ENCODE measurements at places on chromosomes 4 and X.
A peak's percentile ranks its signal among the peaks of the same experiment; 100 is the strongest.

DNA sequence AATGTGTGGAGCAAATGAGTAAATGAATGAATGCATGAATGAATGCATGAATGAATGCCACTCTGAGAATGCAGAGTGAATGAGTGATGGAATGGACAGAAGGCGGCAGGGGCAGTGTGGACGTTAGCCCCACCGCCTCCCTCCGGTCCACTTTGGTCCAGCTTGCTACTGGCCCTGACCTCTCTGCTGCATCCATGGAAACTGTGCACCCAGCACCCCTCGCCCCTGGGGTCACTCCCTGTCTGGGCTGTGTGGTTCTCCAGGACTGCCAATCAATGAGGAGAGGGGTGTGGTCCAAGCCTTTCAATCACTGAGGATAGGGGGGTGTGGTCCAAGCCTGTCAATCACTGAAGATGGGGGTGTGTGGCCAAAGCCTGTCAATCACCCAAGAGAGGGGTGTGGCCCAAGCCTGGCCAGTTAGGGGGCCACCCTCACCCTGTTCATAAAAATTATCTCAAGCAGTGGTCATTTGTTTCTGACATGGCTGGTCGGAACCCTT lies 39.2 kb upstream of the ASMTL start:
- no peak for DNase-seq

- no peak for DNase-seq
Observed at GRCh38 chr4:1559896-1560650, 124.0 kb downstream of the FAM53A start.

DNA sequence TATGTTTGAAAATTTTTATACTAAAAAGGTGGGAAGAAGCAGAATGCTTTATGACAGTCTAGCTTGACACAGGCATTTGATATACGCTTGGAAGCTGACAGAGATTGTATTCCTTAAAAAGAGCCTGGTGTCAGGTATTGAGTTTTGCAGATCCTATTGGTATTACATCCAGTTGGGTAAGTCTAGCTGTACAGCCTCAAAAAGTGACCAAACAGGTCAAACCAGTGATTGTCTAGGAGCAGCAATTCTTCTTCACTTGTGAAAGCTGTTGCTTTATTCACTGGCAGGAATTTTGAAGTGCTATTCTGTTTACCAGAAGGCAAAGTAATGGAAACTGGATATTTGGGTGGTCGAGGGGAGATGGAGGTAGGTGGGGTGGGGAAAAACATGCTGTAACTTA lies 77.5 kb downstream of the UCHL1 start:
- DNase-seq = no peak

DNA sequence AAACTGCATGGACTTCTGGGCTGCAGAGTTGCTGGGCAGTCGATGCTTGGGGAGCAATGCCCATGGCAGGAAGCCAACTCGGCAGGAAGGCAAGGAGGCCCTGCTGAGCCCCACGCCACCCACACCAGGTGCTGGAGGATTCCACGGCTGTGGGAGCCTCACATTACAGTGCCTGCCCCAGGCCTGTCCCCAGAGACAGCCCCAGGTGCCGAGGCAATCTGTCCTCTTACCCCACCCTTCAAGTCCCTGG lies 53.9 kb downstream of the HMX1 start:
- DNase-seq = no peak

GRCh38 chr4:152990471-152991131 lies 54.5 kb downstream of the FHDC1 start:
- DNase-seq = peak; percentile 33

DNA sequence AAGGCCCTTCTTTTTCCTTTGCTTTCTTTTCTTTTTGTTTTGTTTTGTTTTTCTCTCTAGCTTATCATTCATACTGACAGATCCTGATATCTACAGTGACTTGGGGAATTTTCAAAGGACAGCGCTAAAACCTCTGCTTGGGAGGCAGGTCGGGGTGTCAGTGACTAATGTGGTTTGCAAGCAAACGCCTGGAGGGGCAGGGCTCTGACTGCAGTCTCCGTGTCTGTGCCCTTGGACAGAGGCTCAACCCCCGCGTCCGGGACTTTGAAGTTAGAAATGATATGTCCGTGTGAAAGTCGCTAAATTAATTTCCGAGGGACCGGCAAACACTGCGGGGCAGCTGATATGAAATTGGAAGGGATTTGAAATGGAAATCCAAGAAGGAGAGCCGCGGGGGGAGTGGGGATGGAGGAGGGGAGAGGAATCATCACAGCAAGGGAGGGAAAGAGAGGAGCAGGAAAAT lies 312.4 kb downstream of the DHRSX start:
- no peak for DNase-seq

GRCh38 chr4:25347971-25348370 lies 29.1 kb upstream of the ANAPC4 start:
- DNase-seq = no peak

GRCh38 chrX:31266203-31267076 lies 194.6 kb upstream of the FTHL17 start:
- DNase-seq = peak; percentile 42

GRCh38 chr4:56271131-56271530 lies 116.2 kb downstream of the AASDH start:
- DNase-seq = no peak

GRCh38 chr4:92236877-92237276 lies 66.9 kb upstream of the GRID2 start:
- no peak for DNase-seq
